ENCODE measurements at places on chromosomes 5 and 9.
A peak's percentile ranks its signal among the peaks of the same experiment; 100 is the strongest.

DNA sequence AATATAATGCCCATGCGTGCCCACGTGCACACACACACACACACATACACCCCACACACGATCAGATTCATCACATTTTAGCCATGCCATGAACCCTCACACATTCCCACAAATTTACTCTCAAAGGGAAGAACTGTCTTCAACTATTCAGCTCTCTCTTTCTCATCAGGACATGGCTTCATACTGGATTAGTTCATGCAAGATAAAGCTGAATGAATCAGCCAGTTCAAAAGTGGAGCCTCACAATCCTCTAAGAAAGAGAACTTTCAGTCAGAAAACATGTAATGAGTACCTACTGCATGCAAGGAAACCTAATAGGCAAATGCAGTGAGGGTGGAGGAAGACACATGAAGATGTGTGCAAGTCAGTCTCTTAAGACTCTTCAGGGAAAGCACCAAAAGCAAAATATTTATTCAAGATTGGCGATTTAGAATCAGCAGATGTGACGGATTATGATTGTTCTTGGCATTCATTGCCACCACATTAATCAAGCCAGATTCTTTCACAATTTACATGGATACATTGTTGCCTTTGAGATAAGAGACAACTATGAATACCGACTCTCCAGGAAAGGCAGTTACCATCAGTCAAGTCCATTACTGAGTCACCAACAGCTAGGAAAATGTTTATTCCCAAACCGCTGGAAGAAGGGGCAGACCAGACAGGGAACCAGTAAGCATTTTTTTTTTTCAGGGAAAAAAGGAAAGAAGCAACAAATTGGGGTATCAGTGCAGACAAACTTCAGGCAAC lies 30.3 kb upstream of the PUM3 start:
- DNase-seq = no peak

- peak; percentile 22 for DNase-seq
These were observed 12.4 kb downstream of the CBY3 start for GRCh38 chr5:179668391-179668790.

GRCh38 chr9:94811074-94811473 lies 84.6 kb downstream of the AOPEP start:
- DNase-seq = no peak

- no peak for DNase-seq
These were observed 230.8 kb upstream of the NR4A3 start for GRCh38 chr9:99590840-99591239.

DNA sequence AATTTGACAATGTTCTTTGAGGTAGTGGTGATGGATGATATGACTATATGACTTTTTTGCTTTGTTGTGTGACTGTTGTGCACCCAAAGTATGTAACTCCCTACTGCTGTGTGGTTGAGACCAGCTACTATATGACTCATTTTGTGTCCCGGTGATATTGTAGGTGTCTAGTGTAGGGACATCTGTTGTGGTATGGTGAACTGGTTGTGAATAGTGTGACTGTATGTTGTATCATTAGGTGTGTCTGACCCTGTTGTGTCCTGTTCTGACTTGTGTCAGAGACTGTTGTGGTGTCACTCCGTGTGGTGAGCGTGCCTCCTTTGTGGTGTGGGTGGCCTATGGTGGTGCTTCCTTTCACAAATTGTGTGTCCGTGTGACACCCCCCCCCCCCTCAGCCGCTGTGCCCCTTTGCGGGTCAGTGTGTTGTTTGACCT lies 11.2 kb upstream of the CXXC5 start:
- DNase-seq = peak; percentile 81

GRCh38 chr5:37715361-37715760 lies 124.5 kb downstream of the GDNF start:
- no peak for DNase-seq

DNA sequence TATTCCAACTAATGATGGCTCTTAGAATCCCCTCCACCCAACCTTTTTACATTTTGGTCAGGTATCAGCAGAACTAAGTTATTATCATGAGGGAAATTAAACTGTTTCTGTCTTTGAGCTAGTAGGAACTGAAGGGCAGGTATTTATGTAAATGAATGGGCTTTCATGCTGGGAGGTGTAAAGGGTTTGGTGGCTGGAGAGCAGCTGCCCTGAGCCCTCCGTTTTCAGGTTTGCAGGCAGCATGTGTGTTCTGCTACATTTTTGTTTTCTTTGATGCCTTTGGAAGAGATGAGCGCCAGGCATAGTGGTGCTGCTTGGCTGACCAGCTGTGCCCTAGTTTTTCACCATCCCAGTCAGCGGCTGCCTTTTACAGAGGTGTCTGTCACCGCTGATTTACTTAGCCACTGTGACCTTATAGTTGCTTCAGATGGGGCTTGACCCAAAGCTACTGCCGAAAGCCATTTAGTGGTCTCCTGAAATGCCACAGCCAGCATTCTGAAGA lies 231.9 kb downstream of the MAST4 start:
- DNase-seq = no peak

DNA sequence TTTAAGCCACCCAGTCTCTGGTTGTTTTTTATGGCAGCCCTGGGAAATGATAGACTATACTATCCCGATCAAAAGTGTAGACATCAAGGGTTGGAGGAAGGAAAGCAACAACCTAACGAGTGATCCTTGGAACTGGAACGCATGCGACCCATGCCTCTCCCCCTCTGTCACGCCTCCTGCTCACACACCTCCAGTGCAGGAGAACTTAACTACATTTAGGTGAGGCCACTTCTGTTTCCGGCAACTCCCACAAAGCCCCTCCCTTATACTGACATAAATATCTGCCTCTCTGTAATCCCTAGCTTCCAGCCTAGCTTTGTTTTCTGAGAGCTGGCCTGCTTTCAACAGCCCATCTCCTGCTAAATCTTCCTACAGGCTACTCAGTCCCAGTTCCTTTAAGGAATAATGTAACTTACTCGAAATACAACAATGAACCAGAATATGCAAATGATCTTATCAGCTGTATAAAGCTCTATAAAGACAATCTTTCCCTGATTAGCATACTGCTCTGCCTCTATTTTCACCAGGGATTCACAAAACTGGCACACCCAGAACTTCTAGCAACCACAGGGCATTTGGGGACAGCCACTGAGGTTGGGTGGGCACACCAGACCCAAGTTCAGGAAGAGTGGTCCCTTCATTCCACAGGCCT lies 73.9 kb downstream of the GABBR2 start:
- no peak for DNase-seq

DNA sequence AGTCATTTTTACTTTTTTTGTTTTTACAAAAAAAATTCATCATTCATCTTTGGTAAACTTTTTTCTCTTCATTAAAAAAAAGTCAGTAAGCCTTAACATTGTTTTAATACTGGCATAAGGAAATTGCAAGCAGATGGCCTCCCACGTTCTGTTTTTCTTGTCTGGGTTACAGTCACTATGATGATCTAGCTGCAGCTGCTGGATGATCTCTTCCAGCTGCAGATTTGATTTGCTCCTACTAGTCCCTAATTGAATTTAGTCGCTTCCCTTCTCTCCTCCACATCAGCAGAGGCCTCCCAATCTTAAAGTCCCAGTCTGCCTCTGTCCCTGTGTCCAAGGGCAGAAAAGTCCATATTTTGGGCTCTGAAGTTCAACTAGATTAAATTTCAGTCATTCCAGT lies 106.8 kb upstream of the PTGER4 start:
- DNase-seq = no peak

DNA sequence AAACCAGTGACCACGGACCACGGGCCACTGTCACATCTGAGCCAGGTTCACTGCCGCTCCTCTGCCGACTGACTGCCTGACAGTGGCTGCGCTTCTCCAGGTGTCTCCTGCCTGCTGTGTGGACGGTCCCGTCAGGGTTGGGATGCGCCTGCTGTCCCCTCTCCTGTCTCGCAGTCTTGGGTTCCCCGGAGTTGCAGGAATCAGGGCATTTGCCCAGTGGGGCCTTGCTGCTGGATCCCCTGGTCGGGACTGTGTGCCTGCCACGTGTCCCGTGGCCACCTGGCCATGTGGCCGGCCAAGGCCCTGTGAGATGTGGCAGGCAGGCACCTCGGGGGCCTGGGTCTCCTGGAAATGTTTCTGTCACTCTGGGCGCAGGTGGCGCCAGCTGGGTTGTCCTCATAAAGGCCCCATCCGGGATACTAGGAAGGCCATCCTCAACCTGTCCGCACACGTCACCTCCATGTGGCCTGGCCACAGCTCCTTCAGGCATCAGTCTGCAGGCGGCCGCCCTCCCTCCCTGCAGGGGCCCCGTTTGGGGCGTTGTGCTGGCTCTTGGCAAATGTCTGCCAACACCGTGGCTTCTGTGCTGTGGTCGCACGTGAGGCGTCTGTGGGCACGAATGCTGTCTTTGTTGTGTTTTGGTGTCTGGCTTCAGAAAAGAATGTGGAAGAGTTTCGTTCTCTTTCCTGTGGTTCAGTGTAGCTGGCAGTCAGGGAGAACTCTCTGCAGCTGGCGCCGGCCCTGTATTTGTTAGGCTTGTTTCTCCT lies 6.4 kb upstream of the TOR4A start:
- no peak for DNase-seq

GRCh38 chr9:70746316-70746715 lies 331.9 kb upstream of the KLF9 start:
- DNase-seq = no peak

DNA sequence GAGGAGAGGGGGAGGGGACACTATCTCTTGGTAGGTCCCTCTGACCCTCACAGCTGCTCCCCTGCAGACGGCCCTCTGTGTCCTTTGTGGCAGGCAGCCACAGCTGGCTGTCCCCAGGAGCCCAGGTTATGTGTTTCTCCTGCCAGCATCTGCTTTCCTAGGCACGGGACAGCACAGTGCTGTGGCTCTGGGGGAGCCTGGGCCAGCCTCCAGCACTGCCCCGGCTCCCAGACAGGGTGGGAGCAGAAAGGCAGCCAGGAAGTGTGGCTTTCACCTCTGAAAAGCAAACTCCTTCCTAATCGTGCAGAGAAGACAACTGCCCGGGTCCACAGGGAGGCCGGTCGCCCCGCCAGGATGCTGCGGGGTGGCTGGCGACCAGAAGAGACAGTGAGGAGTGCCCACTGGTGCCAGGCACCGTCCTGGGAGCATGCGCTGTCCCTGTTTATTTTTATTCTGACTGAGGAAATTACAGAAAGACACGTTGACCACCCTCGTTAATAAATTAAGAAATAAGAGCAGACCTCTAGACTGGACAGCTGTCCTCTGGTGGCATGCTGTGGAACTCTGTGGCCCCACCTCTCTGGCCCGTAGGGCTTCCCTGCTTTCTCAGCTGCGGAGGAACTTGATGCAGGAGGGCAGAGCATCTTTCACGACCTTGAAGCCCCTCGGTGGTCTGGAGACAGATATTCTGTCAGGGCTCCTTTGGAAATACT lies 240.3 kb downstream of the FANCC start:
- no peak for DNase-seq

GRCh38 chr5:22947921-22948320 lies 94.8 kb upstream of the CDH12 start:
- DNase-seq = no peak

GRCh38 chr5:1474866-1475543 lies 29.8 kb upstream of the SLC6A3 start:
- DNase-seq = no peak

GRCh38 chr5:106127341-106127781 lies 1543.4 kb downstream of the EFNA5 start:
- DNase-seq = no peak

DNA sequence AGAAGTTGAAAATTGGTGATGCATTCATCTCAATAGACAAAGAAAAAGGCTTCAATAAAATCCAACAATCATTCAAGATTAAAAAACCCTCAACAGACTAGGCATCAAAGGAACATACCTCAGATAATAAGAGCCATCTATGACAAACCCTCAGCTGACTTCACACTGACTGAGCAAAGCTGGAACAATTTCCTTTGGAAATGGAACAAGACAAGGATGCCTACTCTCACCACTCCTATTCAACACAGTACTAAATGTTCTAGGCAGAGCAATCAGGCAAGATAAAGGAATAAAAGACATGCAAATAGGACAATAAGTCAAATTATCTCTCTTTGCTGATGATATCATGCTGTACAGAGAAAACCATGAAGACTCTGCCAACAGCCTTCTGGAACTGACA lies 1188.1 kb downstream of the DTWD2 start:
- no peak for DNase-seq

DNA sequence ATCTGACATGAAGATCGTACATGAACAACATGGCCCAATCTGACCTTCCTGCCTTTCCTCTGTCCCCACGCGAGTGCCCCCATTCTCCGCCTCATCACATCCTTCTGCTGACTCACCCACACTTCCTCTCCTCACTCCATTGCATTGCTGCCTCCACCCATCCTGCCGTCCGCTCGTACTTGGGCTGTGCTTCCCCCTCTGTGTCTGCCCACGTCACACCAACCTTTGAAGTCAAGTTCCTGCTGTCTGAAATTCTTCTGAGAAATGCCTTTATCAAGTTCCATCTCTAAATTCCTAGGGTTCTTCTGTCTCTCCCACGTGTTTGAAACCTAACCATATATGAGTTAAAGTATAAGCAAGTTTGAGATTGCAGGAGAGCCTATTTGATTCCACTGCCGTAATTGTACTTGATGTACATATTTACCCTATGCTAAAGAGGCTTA lies 18.0 kb upstream of the STARD4 start:
- DNase-seq = peak; percentile 79

- no peak for DNase-seq
These were observed 134.8 kb upstream of the LARP1 start for GRCh38 chr5:154620411-154620810.

DNA sequence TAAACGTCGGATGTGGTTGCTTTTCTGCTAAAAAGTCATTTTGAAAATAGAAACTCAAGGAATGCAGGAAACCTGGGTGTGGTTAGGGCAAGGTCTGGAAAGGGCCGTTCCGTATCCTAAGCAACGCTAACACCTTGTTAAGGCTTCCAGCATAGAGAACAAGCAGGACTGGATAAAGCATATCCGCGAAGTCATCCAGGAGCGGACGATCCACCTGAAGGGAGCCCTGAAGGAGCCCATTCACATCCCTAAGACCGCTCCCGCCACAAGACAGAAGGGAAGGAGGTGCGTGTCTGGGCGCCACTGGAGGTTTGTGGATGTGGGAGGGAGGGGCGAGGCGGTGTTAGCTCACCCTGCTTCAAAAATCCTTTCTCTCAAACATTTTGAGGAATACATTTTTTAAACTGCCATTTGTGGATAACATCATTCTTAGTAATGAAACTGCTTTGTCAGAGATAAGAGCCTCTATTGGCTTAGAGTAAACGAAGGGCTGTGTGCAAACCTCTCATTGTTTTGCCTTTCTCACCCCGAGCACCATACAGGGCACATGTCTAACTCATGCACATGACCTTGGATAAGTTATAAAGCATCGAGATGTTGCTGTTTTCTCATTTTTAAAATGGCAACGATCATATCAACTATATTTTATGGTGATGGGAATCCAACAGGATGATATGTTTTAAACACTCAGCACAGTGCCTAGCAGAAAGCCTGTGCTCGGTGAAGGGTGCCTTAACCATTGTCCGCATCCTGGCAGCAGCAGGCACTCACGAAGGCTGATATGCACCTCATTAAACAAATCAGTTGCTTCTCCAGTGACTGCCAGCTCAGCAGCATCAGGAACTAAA lies 175.7 kb upstream of the OTULINL start:
- DNase-seq = no peak

- no peak for DNase-seq
These were observed 122.6 kb upstream of the KLF4 start for GRCh38 chr9:107612136-107612535.

All from activated CD4-positive, alpha-beta T cell treated with anti-CD3 and anti-CD28 coated beads, Interleukin-2, Interleukin-4, amounts not matched to agents 100 ng/mL and 50 ng/mL, durations not matched to agents 16 hours and 8 hours (primary cell).